Mesenteric fat pad (tissue), 1 donor: ENCODE measurements at places on chromosomes 13 and 19. TPM values are rescaled to one million over a fixed set of nuclear protein-coding genes. Genes with fewer than 3 reads are reported as not detected.

Gene S1PR5
- total RNA-seq: 0.13 TPM

Gene ZNF546
- total RNA-seq: 3.9 TPM

Gene PCDH8
- not detected for total RNA-seq

Gene DCT
- 0.26 TPM for total RNA-seq

Gene FUT2
- 0.19 TPM for total RNA-seq

Gene BCL3
- 73.8 TPM for total RNA-seq

Gene ZSWIM9
- 5.3 TPM for total RNA-seq

Gene TNFSF9
- total RNA-seq: 1.8 TPM

Gene SETDB2
- 8.1 TPM for total RNA-seq

Gene C19orf38
- total RNA-seq: 4.4 TPM

Gene SYNGR4
- not detected for total RNA-seq

Gene FXYD7
- 0.48 TPM for total RNA-seq

Gene DENND1C
- total RNA-seq: 4.5 TPM

Gene CDADC1
- total RNA-seq: 12.3 TPM

Gene ZNF534
- total RNA-seq: not detected

Gene PBX4
- 2.0 TPM for total RNA-seq

Gene LHB
- total RNA-seq: not detected

Gene SSBP4
- 63.3 TPM for total RNA-seq

Gene LACC1
- total RNA-seq: 13.6 TPM

Gene CPAMD8
- 8.4 TPM for total RNA-seq

Gene CGB1
- total RNA-seq: not detected

Gene CCL25
- total RNA-seq: not detected

Gene CYP4F2
- not detected for total RNA-seq

Gene ZNF625
- total RNA-seq: 3.4 TPM

Gene LGALS14
- total RNA-seq: not detected

Gene ZNF132
- total RNA-seq: 4.0 TPM

Gene NPHS1
- total RNA-seq: not detected

Gene CAMSAP3
- 0.32 TPM for total RNA-seq

Gene KLK5
- not detected for total RNA-seq

Gene MEF2B
- 2.0 TPM for total RNA-seq

Gene PTPRH
- 1.00 TPM for total RNA-seq

Gene ACER1
- total RNA-seq: not detected

Gene ZNF709
- 2.3 TPM for total RNA-seq

Gene FGF21
- total RNA-seq: not detected

Gene RASAL3
- 4.1 TPM for total RNA-seq

Gene FXYD3
- total RNA-seq: 1.3 TPM

Gene PRRG2
- total RNA-seq: 1.1 TPM

Gene MBD3L3
- not detected for total RNA-seq

Gene RB1
- total RNA-seq: 43.9 TPM

Gene ACP5
- total RNA-seq: 35.0 TPM

Gene ATP4A
- not detected for total RNA-seq

Gene APOC4
- total RNA-seq: not detected

Gene FGF22
- 0.22 TPM for total RNA-seq

Gene RASIP1
- 34.5 TPM for total RNA-seq

Gene KIRREL2
- not detected for total RNA-seq

Gene STOML3
- not detected for total RNA-seq

Gene ZNF729
- not detected for total RNA-seq

Gene NCR1
- total RNA-seq: 0.51 TPM

Gene TTC9B
- not detected for total RNA-seq

Gene NCAN
- not detected for total RNA-seq

Gene DIAPH3
- total RNA-seq: 0.26 TPM

Gene GFY
- not detected for total RNA-seq
